ENCODE measurements at places on chromosomes 1 and 21. TPM values are rescaled to one million over a fixed set of nuclear protein-coding genes. Genes with fewer than 3 reads are reported as not detected.

ACTL8 gene
- total RNA-seq, result not detected

DNA sequence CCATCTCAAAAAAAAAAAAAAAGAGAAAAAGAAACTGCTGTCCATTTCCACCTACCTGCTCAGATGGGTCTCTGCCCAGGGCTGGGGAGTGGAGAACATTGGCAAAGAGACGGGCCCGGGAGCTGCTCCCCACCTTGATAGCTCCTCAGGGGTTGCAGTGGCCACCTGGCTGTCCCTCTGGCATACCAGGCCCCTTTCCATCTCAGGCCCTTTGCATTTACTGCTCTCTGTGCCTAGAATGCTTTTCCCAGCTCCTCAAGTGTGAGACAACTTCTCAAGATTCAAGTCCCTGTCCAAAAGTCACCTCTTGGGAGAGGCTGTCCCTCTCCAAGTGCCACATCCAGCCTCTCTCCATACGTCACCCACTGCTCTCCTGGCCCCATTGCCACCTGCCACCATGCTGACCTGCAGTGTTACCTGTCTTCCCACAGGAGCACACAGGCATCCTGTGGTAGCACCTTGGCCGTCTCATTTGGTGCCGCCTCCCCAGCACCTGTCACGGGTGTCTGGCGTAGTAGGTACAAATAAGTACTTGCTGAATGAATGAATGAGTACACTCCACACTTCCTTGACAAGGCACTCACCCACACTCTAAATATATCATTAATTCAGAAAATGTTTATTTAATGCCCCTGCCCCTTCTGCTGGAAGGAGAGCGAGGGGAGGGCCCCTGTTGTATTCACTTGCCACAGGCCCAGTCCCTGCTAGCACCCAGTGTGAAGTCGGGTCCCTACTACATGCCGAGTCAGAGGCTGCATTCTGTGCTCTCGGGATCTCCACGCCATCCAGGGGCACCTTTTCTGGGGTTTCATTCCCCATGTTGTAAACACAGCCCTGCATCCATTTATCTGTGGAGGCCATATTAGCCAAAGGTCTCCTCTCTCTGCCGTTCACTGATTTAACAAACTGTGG is 48.8 kb downstream of the DISP3 start:
- DNase-seq, result no peak

SASS6 gene
- 3.0 TPM for total RNA-seq

LDLRAD1 gene
- 13.7 TPM for total RNA-seq

GRCh38 chr1:178639326-178639725 is 85.7 kb upstream of the RALGPS2 start:
- no peak for DNase-seq

GRCh38 chr1:87888446-87888845 is 559.8 kb downstream of the LMO4 start:
- DNase-seq, result no peak

DNA sequence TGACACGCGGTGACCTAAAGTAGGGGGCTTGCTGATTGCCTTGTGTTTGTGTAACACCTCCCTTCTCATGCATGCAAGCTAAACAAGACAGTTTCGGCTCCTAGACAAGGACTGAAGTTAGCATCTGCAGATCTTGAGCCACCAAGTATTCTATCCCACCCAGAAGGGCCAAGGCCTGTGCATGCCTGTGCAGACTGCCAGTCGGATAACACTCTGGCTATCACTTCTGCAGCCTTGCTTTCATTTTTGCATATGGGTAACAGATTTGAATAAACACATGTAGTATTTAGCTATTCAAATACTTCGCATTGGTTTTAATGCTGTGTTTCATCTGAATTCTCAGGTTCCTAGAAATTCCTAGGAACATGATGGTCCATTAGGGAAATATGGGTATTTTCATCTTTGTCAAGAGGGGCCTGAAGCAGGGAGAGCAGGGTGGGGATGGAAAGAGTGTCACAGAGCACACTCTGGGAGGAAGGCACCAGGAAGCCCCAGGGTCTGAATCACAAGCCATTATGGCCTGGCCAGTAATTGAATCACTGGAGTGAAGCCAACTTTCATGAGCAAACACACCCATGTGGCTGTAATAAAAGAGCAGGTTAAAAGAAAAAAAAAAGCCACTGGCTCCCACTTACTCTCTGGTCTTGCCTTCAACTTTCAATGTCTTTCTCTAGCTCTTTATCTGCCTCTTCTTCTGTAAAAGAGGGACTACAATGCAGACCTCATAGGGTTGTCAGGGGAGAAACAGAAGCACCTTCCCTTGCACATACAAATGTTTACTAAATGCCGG is 28.3 kb downstream of the GADD45A start:
- DNase-seq, result no peak

FAM229A gene
- total RNA-seq, result 9.7 TPM

DNA sequence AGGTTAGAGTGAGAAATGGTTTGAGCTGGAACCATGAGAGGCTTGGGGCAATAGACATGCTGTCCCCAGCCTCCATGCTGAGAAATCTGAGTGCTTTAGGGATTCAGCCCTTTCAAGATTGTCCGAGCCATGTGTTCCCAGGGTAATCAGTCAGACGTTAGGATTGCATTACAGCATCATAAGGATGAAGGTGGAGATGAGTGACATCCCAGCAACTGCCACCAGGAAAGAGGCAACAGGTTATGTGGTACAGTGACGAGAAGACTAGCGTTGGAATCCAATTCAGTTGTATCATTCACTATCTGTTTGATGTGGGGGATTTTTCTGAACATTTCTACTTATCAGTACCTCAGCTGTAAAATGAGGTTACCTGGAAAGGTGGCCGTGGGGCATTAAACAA is 1.7 kb downstream of the CAMK1G start:
- no peak for DNase-seq

- no peak for DNase-seq
Measured at GRCh38 chr1:212024469-212025149, 10.7 kb downstream of the INTS7 start.

TESK2 gene
- 8.2 TPM for total RNA-seq

CHIA gene
- 10.9 TPM for total RNA-seq

DNA sequence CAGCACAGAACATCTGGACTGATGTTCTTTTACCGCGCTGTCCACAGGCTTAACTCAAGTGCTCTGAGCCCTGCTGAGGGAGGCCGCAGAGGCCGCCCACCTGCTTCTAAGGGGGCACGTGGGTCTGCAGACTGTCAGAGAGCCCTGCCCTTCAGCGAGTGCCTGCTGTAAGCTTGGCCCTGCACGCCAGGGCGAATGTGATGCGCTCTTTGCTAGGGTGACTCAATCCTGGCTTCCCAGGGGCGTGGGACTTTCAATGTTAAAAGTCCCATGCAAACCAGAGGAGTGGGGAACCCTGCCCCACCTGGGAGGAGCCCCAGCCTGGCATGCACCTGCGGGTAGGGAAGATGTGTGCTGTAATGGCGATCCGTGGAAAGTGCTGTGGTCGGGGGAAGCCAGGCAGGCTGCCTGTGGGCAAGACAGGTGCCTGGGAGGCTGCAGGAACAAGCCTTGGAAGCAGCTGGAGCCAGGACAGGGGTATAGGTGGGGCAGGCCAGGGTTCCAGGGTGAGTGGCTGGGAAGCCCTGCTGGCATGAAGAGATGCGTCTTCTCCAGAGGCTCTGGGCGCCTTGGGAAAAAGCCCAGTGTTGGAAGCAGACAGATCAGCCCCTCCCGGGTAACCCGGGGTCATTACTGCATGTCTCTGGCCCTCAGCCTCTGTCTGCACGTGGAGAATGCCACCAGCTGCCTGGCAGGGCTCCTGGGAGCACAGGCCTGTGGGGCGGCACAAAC is 594 bp upstream of the PANK4 start:
- no peak for DNase-seq

PRR9 gene
- total RNA-seq, result not detected

DNA sequence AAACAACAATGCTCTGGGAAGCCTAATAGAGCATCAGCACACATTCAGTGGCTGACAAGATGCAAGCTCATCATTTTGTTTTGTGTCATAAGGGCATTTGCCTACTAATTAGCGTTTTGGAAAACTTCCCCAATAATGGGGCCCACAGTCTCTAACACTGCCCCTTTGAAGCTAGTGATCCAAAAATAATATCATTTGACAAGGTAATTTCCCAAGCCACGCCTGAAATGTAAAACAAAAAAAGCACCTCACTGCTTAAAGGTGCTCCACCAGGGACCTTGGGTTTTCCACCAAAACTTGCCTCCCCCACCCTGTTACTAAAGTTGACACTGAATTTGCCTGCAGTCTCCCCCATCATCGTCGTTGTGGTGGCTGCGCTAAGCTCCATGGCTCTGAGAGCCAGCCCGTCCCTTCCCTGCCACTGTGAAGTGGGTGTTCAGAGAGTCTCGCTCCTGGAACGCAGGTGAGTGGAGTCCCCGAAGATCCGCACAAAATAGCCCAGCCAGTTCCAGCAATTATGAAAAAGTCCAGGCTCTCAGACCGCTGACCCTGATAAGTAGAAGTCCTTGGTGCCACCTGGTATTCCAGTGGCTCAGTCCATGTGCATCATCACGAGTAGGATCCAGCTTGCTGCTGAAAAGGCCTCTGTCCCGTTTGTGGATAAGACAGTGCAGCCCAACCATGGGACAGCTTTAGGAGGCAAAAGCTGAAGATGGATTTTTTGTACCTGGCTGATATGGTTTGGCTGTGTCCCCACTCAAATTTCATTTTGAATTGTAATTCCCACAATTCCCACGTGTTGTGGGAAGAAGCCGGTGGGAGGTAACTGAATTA is 52.2 kb downstream of the RAB3GAP2 start:
- no peak for DNase-seq

- DNase-seq, result no peak
Measured at GRCh38 chr1:214550013-214550856, 1.2 kb downstream of the PTPN14 start.

DPT gene
- 18.6 TPM for total RNA-seq

GRCh38 chr1:170727963-170728362 is 64.0 kb downstream of the PRRX1 start:
- DNase-seq, result no peak

LYSMD1 gene
- total RNA-seq, result 6.5 TPM

- peak; percentile 13 for DNase-seq
Measured at GRCh38 chr1:180210008-180210620, 19.9 kb upstream of the LHX4 start.

DNA sequence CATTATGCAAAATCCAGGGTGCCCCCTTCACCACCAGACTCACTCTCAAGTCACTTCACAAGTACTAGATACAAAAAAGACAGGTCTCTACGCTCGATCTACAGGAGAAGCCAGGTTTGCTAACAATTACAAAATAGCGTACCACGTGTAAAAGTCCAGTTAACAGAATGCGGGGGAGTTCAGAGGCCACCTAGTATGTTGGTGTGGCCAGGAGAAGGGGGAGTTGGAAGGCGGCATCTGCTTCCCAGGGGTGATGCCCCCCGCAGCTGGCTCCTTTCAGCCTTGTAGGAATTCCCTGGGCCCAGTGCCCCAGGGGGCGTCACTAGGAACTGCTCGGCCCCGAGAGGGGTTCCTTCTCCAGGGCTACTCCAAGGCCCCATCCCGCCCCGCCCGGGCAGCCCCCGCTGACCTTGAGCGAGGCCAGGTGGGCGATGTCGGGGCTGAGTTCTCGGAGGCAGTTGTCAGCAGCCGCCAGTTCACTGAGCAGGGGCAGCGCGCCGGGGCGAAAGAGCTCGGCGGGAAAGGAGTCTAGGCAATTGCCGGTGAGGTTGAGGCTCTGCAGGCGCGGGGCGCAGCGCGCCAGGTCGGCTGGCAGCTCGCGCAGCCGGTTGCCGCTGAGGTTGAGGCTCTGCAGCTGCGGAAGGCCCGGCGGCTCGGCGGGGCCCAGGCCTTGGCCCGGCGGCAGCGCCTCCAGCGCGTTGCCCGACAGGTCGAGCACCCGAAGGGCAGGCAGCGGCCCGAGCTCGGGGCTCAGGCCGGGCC is 664 bp downstream of the LRRC47 start:
- DNase-seq, result peak; percentile 48

DNA sequence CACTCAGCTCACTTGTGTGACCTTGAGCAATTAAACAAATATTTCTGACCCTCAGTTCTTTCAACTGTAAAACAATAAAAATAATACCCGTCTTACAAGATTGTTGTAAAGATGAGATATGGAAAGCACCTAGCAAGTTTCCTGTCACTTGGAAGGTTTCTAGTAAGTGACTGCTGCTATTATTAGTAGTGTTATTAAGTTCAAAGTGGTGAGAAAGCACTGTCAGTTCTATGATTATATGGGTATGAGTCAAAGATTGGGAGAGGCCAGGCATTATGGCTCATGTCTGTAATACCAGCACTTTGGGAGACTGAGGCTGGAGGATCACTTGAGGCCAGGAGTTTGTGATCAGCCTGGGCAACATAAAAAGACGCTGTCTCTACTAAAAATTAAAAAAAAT is 145.4 kb downstream of the C1orf21 start:
- DNase-seq, result no peak

DNA sequence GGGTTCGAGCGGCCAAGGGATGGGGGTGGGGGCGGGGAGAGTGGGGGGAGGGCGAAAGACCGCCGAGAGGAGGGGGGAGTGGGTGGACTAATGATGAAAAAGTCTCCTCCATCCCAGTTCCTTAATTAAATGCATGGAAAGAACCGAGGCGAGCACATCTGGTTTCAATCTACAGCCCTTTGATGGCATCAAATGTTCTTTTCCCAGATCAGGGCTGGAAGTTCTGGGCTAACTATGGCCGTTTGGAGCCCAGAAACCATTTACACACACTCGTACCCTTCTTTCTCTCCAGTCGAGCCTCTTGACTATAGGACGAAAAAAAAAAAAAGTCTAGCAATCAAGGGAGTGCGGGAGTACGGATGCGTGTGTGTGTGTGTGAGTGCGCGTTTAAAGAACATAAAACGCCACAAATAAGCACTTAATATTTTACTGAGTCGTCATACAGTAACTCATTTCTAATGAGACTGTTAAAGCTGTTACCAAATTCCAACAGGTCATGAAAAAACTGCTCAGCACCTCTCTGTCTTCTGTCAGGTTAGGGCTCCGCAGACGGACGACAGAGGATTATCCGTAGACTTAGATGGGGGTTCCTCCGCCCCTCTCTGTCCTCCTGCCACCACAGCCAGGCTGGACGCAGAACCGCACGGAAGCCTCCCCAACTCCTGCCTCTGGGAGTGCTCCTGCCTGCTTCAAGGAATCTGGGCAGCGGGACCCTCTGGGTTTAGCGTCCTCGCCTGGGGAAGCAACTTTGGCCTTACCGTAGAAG is 2.1 kb upstream of the PRRX1 start:
- no peak for DNase-seq

DNA sequence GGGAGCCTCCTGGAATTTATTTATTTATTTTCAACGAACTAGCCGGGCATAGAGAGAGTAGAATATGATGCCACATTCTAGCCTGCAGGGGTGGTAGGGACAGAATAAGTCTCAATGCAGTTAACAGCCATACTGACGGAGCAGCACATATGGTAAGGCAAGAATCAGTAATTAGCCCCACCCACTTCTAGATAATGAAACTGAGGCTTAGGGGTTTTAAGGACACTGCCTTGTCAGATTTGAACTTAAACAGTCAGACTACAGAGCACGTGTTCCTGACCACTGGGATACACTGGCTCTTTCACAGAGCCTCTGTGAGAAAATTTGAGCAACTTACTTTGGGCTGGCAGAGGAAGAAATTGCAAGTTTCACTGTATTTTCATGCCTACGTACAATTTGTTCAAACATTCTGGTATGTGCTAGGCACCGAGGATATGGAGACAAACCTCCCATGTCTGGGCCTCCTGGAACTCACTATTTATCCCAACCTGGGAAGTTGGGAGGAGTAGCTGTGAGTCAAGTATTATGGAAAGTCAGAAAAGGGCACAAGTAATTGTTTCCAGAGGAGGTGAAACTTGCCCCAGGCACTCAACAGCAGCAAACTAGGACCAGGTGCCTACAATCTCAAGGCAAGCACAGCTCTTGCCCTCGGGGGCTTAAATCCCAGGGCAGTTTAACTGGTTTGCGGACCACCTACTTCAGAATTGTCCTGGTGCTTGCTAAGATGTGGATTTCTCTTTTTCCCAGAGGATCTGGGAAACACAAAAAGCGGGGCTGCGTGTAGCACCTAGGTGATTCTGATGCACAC is 1.6 kb upstream of the CLIC4 start:
- DNase-seq, result no peak

LCE1B gene
- not detected for total RNA-seq

PODN gene
- 64.0 TPM for total RNA-seq

GBP7 gene
- not detected for total RNA-seq

All from lower lobe of right lung (tissue), 2 donors.